Activated T-helper 1 cell treated with anti-CD3 and anti-CD28 coated beads, Interleukin-2, amount 50 U/mL, for 16 hours (primary cell): ENCODE measurements at places on chromosomes 1 and 21.

DNA sequence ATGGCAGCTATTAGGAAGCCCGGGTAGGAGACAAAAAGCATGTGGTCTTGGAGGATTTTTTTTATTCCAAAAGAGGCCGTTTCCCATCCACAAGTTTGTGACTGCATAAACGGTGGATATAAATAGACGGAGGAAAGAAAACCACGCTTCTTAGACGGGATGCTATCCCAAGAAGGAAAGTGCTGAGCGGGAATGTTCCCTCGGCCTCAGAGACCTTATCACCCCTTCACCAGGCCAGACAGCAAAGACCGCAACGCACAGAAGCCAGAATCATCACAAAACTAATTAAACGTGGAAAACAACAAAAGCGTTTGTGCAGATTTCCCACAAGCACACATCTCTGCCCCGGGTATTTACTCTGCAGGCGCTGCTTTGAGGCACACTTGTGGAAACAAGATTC is 43.2 kb downstream of the HLCS start:
- no peak for DNase-seq

DNA sequence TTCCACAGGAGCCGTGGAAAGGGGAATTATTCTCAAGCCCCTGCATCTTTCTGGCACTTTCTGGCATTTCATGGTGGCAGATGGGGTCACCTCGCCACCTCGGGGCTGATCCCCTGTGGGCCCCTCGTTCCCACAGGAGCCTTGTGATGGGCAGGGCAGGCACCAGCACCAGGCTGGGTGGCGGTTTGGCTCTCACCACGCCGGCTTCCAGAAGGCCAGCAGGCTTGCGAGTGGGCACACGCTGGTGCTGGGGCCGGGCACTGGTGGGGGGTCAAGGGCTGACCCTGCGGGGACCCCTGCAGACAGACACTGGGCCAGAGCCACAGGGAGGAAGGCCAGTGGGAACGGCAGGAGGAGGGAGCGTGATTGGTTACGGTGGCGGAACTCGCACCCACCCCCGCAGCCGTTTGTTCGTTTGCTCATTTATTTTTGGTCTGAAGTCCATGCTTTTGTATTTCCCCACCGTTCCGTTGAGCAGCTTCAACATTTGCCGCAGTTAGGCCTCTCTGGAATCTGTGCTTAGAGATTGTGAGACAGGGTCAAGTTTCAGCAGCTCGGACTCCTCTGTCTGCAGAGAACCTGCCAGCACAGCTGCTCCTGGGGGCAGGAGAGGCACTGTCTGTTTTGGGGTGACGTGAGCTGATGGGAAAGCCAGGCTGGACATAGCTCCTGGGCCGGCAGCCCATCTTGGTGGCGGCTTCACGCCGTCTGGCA is 5.3 kb downstream of the COL18A1 start:
- no peak for DNase-seq

- DNase-seq: no peak
Observed at GRCh38 chr1:185137896-185138545, 18.7 kb downstream of the TRMT1L start.

GRCh38 chr1:8015036-8015808 is 10.9 kb downstream of the ERRFI1 start:
- no peak for DNase-seq

DNA sequence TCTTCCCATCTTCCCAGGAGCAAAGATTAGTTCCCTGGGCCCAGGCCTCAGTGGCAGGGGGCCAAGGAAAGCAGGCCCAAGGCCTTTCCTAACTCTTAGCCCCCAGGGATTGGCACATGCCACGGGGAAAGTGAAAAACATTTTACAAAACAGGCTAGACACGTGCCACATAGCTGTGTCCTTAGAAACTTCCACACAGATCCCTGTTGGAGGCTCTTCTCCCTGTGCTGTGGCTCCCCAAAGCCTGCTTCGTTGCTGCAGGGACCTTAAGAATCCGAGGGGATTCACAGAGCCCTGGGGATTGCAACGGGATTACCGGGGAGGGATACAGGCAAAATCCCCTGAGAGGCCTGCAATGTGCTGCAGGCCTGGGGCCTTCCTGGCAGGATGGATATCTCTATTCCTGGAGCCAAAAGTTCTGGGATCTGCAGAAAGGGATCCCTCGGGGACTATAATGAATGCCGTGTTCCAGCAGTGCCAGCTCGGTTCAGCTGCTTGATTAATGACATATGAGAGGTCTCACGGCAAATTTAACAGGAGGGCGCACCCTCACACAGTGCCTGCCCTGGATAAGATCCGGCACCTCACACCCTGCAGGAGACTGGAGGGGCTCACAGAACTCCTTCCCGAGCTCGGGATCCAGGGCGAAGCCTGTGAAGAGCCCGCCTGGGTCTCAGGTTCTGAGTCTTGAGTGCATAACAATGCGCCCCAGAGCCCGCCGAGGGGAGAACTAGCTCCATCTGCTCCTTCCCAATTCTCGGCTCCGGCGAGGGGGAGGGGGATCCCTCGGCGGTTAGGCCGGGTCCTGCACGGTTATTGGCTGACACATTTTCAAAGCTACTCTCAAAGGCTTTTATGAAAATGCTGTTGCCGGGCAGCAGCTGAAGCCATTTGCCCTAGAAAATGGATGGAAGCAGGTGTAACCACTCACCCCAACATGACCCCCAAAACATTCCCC is 15.3 kb upstream of the RGS8 start:
- no peak for DNase-seq

DNA sequence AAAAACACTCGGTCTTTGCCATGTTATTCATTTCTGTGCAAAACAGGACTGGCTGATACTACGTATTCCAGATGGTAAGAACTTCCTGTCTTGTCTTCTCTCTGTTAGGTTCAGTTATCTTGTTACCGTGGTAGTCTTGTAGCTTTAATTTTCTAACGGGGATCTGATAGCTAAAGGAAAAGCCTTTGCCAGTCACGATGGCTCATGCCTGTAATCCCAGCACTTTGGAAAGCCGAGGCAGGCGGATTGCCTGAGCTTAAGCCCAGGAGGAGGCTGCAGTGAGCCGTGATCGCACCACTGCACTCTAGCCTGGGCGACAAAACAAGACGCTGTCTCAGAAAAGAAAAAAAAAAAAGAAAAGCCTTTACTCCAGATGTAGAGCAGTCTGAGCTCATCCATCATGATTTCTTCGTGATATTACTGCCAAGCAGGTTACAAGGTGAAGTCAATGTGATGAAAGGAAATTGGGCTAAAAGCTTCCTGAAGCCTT is 11.1 kb upstream of the MSTO1 start:
- no peak for DNase-seq

DNA sequence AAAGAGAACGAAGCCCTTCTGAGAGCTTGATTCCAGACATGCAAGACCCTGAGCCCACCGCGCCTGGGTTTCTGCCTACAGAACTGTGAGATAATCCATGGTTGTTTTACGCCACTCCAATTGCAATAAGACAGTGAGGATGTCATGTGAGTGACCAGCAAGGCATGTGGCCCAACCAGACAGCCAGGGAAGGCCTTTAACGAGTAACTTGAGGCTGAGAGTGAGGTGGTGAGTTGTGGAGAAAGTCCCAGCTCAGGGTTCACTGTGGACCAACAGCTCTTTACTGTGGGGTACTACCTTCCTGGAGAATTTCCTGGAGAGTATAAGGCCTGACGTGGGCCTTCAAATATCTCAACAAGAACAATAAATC is 153.9 kb downstream of the ETS2 start:
- DNase-seq: no peak

GRCh38 chr1:180233191-180234011 is 3.3 kb downstream of the LHX4 start:
- DNase-seq: no peak

GRCh38 chr1:41268154-41268770 is 26.2 kb upstream of the SCMH1 start:
- DNase-seq: peak; percentile 41

DNA sequence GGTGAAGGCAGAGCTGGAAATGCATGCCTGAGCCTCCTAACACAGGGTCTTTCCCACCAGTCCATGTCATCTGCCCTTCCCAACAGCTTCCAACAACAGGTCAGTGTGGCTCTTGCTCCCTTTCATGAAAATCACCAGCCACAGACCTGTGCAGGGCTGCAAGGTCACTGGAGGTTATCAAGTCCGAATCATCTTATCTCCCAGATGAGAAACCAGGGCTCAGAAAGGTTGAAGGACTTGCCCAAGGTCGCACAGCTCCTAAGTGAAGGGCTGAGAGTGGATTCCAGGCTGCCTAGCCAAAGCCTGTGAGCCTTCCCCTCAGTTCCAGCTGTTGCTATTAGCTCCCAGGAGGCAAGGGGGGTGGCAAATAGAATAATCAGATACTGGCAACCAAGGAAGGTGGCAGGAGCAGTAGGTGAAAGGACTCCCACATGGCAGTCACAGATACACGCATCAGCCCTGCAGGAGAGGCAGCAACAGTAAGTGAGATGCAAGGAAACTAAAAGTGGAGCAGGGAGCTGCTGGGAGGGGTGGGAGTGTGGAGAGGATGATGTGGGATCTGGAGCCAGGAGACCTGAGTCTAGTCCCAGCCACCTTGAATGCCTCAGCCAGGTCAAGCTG is 74.2 kb downstream of the SSBP3 start:
- DNase-seq: no peak
